ENCODE measurements at places on chromosomes 5 and 9.

- DNase-seq: no peak
These were observed 27.1 kb downstream of the RFX3 start for GRCh38 chr9:3498691-3499090.

DNA sequence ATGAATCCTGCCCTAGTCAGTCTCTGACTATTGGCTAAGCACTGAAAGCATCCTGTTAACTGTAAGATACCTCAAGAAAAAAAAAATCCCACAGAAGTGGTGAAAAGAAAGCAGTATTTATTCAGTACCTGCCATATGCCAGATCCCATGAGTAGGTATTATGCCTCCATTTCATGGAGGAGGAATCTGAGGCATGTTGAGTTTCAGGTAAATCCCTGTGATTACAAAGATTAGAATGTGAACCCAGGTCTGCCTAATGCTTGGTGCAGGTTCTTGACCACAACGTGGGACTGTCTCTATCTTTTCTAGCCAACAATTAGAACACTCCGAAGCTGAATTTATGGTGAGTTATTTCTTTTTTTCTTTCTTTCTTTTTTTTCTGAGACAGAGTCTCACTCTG, 30.9 kb downstream of the SH3RF2 start:
- no peak for DNase-seq

GRCh38 chr5:83711982-83712601, 8.6 kb downstream of the HAPLN1 start:
- peak; percentile 61 for DNase-seq

- DNase-seq: no peak
These were observed 10.4 kb downstream of the LRRC14B start for GRCh38 chr5:201672-202071.

GRCh38 chr9:129328355-129329042, 150.4 kb upstream of the IER5L start:
- DNase-seq: no peak

DNA sequence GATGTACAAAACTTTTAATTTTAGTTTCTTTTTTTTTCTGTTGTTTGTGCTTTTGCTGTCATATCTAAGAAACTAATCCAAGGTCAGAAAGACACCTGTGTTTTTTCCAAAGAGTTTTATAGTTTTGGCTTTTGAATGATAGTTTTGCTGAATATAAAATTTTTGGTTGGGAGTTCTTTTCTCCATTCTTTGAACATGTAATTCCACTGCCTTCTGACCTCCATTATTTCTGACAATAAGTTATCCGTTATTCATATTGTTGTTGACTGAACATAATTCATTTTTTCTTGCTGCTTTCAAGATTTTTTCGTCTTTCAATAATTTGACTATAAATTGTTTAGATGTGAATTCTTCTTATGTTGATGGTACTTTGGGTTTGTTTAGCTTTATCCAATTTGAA, 82.2 kb upstream of the SLC24A2 start:
- no peak for DNase-seq
